NCI-H1436 treated with DMSO at 0.1 percent for 48 hours (cell line): ENCODE measurements at places on chromosomes 3 and 15.

GRCh38 chr3:95438274-95438673 lies 1375.4 kb downstream of the NSUN3 start:
- no peak for DNase-seq

GRCh38 chr15:46854564-46854963 lies 862.7 kb upstream of the SEMA6D start:
- DNase-seq: no peak

- DNase-seq: no peak
Measured at GRCh38 chr3:53531749-53532148, 37.3 kb downstream of the CACNA1D start.

DNA sequence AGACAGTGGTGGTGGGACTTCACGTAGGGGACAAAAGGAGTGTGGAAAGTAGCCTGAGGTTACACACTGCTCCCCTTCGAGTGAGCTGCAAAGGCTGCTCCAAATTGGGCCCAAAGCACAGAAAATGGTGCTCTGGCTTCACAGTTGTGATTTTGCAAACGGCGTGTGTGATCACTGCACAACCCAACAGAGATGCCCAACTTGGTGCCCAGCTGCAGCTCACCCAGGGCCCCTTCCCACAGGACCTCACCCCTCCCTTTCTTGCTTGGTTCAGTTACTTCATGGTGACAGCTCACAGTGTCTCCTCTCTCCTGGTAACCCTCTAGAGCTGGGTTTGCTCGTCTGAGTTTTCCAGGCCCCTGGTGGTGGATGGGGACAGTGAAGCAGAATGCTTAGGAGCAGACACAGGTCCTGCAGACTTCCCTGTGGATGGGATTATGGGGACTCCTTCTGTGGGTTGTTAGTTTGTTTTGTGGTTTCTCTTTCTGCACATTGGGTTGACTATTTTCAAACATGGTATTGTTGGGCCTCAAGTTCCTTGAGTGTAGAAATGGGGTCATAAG lies 98.3 kb downstream of the TOP2B start:
- DNase-seq: no peak

DNA sequence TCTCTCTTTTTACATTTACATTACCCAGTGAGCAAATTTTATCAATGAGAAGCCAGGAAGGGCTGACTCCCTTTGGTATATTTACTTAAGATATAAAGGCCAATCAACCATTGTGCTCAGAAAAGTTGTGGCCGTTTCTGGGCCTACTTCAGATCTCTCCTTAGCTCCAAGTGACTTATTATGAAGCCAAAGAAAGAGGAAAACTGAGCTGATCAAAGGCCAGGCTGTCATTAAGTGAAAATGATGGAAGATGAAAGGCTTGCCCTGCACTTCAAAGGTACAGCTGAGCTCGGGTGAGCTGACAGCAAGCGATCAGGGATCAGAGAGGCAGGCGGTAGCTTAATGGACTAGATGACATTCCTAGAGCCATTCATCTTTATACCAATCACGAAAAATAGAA lies 24.8 kb downstream of the VGLL4 start:
- no peak for DNase-seq

- no peak for DNase-seq
Measured at GRCh38 chr15:101173233-101174119, 78.4 kb downstream of the CHSY1 start.

DNA sequence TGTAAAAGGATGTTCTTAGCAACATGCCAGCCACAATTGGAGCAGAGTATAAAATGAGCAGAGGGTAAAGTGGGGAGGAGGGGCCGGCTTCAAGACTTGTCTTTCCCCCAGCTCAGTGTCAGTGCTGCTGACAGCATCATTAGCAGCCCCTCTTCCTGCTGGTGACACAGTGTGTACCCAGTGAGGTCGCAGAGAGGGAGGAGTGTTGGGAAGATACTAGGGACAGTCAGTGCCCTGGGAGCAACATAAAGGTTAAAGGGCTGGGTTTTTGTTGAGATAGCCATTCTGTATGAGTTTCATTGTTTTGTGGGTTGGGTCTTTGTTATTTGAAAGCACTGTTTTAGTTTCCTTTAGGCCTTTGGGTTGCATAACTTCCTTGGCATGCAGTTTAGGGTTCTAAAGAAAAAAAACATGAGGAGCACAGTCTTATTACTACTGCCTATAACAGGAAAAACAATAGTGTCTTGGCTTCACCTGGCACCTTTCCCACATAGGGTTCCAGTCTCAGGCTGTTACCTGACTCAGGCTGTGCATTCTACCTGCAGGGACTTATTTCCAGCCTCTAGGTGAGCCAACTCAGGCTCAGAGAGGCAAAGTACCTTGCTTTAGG lies 94.1 kb upstream of the SKOR1 start:
- no peak for DNase-seq

- DNase-seq: no peak
Measured at GRCh38 chr15:31156808-31157207, 55.3 kb upstream of the TRPM1 start.

GRCh38 chr3:113079218-113079961 lies 88.6 kb downstream of the GTPBP8 start:
- DNase-seq: no peak

GRCh38 chr3:30475038-30475808 lies 131.2 kb upstream of the TGFBR2 start:
- DNase-seq: no peak

DNA sequence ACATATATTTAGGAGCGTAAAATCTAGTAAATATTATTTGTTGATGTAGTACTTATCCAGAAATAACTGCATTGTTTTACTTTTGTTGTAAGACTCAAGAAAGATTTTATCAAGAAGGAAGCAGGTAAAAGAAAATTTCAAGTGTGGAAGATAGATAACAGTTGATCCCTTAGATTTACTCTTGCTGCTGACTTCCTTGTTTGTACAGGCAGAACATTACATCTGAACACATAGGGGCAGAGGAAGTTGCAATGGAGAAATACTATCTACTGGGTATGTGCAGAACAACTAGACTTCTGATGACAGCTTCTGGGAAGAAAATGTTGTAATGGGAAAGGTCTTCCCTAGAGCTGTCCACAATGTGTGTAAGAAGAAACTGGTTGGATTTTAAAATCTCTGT lies 350.6 kb downstream of the NLGN1 start:
- no peak for DNase-seq

DNA sequence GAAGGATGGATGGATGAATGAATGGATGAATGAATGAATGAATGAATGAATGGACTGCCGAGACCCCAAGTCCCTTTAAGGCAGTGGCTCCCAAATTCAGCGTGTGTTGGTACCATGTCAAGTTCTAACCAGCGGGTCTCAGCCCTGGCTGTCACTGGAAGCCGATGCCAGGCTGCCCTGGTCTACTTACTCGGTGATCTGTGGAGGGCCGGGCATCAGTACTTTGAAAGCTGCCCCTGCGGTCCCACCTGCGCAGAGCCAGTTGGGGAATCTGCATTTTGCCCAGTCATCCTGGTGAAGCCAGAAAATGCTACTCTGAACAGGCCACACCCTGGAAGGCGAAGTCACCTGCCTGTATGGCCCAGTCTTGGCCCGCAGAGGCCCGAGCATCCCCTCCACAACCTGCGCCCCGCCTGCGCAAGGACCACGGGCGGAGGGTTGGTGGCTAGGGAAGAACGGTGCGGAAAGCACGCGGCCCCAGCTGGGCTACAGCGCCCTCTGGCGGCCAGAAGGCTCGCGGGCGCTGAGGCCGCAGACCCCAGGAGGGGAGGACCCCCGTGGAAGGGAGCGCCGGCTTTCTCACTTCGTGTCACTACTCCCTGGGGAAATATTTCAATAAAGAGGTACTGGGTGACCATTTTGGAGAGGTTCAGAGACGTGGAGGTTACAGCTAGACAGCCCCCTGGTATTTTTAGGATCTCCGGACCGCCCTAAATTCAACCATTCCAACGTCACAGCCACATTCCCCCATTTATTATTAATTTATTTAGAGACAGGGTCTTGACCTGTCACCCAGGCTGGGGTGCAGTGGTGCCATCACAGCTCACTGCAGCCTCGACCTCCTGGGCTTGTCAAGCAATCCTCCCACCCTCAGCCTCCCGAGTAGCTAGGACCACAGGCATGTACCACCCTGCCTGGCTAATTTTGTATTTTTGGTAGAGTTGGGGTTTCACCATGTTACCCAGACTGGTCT lies 34.9 kb downstream of the PRKCD start:
- DNase-seq: no peak

DNA sequence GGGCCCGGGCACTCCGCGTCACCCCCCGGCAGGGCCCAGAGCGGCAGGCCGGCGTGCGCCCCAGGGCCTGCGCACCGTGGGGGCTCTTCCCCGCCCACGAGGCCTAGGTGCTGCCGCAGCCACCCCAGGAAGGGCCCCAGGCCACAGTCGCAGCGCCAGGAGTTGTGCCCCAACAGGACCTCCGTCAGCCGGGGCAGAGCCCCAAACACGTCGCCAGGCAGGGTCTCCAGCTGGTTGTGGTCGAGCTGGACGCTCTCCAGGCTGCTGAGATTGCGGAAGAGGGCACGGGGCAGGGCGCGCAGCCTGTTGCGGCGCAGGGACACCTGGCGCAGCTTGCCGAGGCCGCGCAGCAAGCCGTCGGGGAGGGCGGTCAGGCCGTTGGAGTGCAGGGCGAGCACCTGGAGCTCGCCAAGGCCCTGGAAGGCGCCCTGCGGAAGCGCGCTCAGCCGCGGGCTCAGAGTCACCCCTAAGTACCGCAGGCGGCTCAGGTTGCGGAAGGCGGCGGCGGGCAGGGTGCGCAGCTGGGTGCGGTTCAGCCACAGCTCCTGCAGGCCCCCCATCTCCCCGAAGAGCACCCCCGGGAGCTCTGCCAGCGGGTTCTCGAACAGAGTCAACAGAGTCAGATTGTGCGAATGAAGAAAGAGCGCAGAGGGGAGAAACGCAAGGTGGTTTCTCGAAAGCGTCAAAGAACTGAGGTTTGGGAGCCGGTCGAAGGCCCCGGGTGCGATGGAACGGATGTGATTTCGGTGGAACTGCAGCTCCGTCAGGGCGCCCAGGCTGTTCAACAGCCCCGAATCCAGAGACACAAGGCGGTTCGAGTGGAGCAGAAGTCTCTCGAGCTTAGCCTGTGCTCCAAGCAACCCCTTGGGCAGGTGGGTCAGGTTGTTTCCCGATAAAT lies 2.0 kb downstream of the GP5 start:
- no peak for DNase-seq

DNA sequence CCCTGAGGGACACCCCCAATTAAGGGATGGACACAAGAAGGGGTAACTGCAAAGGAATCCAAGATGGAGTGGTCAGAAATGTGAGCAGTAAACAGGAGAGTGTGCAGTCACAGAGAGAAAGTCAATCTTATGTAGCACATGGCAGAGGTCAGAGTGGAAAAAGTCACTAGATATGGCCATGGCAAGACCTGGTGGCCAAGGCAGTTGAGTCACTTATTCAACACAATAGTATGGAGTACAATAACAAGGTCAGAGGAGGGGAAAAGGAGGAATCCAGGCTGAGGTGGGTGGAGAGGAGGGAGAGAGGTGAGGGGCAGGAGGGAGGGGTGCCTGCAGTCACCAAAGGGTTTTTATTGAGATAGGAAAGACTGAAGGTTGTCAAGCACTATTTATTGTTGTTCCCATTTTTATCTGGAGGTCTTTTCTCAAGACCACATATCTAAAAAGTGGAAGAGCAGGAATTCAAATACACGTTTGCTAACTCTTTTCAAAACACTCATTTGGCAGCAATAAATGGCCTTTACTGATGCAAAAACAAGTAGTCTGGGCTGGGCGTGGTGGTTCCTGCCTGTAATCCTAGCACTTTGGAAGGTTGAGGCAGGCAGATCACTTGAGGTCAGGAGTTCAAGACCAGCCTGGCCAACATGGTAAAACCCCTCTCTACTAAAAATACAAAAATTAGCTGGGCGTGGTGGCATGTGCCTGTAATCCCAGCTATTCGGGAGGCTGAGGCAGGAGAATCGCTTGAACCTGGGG lies 53.3 kb upstream of the ARHGEF3 start:
- no peak for DNase-seq

DNA sequence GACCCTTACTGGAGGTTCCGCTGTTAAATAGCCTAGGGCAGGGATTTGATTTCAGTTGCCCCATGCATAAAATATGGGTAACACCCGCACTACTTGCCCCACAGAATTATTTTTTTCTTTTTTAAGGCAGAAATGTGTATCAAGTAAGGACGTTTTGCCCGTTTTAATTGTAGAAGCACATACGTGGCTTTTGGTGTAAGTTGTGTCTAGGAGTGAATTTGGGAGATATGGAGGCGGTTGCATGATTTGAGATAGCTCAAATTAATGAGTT lies 636 bp upstream of the LRRC58 start:
- no peak for DNase-seq

- DNase-seq: no peak
Measured at GRCh38 chr3:83320726-83321125, 1559.3 kb upstream of the GBE1 start.

DNA sequence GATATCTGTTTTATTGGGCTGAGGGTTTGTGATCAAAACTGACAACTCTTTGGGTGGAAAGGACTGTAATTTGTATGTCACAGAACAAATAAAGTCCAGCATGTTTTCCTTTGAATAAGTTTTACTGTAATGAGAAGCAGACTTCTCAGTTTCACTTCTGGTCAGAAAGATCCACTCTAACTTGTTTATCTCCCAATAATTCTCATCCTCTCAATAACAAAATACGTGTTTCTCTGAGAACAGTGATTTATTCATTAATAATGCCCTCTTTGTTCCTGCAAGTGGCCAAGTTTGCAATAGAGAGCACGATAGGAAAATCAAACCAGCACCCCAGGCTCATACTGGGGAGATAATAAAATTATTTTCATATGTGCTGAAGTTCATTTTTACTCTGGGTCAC lies 190.6 kb downstream of the CNTN3 start:
- DNase-seq: no peak

DNA sequence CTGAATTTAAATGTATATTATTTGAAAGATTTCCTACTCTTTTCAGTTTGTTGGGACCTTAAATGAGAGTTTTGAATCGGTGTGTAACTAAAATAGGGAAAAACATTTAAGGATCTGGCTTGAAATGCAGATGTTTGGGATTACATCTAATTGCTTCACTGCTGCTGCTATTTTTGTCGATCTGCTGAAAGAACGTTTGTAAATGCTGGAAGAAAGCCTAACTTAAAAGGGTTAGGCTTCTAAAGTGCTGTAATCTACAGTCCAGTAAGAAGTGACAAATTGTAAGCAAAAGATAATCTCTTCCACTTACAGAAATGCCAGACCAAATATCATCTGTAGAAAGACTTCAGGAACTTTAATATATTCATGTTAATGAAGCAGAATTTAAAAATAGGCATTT lies 691.6 kb downstream of the ZNF385D start:
- no peak for DNase-seq

DNA sequence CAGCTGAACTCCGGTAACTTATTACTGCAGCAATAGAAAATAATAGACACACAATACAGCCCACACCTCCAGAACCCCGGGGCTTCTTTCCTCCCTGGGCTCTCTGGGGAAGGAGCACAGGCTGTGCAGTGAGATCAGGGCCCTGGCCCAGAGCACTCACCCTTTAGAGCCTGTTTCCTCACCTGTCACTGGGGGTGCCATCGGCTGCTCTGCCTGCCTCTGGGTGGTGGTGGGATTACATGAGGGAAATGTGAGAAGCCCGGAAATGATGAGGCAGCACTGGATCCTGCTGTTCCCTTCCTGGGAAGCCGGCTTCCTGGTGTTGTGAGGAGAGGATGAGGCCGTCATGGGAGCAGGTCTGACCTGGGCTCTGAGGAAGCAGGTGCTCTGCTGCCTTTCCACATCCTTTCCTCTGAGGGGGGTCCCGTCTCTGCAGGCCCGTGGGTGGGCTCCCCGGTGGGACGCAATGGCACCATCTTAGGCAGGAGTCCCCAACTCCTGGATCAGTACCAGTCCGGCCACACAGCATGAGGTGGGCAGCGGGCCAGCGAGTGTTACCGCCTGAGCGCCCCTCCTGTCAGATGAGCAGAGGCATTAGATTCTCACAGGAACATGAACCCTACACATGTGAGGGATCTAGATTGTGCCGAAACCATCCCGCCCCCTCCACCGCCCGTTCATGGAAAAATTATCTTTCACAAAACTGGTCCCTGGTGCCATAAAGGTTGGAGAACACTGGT lies 220.9 kb upstream of the CTDSPL start:
- no peak for DNase-seq
